ENCODE measurements at places on chromosomes 16 and 17.

- no peak for DNase-seq
Measured at GRCh38 chr17:5472511-5472910, 3.7 kb upstream of the DHX33 start.

DNA sequence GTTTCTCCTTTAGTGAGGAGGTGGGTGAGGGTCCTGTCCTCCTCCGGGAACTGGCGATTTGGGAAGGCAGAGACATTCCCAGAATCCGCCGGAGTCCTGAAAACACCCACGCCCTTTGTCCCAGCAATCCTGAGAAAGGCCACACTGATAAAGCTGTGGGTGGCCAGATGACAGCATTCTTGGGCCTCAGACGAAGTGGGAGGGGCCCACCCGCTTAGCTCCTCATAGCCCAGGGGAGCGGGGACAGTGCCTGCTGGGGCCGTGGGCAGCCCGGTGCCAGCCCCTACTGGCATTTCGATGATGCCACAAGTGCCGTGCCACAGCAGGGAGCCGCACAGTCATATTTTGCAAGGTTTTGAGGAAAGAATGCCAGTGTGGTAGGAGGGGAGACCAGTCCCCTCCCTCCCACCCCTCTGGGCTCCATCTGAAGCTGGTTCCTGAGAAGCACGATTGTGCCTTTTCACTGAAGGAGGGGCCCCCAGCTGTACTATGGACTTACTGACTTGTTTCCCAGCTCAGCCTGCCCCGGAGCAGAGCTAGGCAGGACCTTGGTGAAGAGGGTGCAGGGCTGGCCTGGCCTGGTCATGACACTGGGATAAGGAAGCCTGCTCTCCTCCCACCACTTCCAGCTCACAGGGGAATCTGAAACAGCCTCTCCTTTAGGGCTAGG lies 20.9 kb upstream of the MPRIP start:
- peak; percentile 82 for DNase-seq

- peak; percentile 78 for DNase-seq
Measured at GRCh38 chr16:63982110-63982509, 1139.8 kb downstream of the CDH11 start.

DNA sequence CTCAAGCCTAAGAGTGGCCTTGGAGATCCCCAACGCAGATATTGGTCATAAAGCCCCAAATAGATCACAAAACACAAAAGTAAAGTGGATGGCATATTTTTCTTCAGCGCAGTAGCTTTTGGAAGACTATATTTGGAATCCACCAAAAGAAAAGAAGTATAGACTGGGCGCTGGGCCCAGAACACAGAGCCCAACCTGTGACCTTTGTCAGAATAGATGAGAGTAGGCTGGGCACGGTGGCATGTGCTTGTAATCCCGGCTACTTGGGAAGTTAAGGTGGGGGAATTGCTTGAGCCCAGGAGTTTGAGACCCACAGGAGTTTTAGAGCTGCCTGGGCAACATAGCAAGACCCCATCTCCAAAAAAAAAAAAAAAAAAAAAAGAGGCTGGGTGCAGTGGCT lies 14.6 kb downstream of the SCIMP start:
- DNase-seq = no peak

- DNase-seq = no peak
Measured at GRCh38 chr16:79595931-79596450, 4.5 kb downstream of the MAF start.
